ENCODE measurements at places on chromosomes 6 and 20.

- DNase-seq = no peak
These were observed 89.2 kb downstream of the RPP40 start for GRCh38 chr6:4914420-4915159.

GRCh38 chr20:37416848-37417616 is 71.1 kb downstream of the SRC start:
- DNase-seq = no peak

DNA sequence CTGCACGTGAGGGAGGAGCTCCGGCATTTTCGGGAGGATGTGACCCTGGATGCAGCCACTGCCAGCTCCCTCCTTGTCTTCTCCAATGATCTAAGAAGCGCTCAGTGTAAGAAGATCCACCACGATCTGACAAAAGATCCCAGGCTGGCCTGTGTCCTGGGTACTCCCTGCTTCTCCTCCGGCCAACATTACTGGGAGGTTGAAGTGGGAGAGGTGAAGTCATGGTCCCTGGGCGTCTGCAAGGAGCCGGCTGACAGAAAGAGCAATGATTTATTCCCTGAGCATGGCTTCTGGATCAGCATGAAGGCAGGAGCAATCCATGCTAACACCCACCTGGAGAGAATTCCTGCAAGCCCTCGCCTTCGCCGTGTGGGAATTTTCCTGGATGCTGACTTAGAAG is 2.8 kb downstream of the RFPL4B start:
- no peak for DNase-seq

DNA sequence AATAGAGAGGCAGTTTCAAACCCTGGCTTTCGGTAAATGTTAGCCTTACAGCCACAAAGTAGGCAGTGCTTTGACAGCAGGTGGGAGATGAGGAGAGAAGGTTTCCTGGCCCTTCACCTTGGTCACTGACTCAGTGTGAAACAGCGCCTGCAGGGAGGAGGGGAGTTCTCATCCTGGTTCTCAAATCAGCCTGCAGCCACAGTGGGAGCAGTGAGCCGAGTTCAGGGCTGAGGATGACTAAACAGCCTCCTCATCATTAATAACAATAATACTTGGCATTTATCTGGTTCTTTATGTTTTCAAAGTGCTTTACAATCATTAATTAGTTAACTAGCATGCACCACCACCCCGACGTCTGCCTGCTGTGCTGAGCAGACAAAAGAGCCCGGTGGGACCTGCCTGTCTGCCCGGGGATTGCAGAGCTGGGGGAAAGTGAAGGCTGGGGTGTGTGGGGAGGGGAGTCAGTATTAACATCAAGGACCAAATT is 59.6 kb downstream of the PRDM1 start:
- DNase-seq = no peak

- DNase-seq = no peak
These were observed 18.3 kb downstream of the ZNF831 start for GRCh38 chr20:59181936-59182335.

DNA sequence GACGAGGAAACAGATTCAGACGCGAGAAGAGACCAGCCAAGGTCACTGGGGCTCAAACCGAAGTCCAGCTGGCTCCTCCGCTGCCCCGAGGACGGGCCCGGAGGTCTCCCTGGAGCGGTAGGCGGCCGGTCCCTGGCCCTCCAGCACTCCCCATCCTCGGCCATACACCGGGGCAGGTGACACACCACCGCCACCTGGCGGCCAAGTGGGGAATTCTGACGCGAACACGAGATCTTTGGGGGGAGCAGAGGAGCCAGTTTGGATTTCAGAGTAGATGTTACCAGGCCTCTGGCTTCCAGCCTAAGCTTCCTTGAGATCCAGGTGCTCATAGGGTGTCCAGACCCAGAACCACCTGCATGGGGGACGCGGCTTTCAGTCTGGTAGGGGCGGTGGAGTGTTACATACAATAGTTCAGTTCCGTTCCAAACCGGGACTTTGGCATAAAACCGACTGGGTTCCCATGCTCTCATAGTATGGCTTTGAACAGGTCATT is 16.1 kb downstream of the BPIFB1 start:
- peak; percentile 62 for DNase-seq

GRCh38 chr20:43388268-43389002 is 69.3 kb upstream of the SRSF6 start:
- no peak for DNase-seq

Measured in stimulated activated CD8-positive, alpha-beta memory T cell treated with anti-CD3 and anti-CD28 coated beads, Interleukin-7, amount 100 ng/mL, for 24 hours (primary cell).